ENCODE measurements at places on chromosomes 6 and 20.
A peak's percentile ranks its signal among the peaks of the same experiment; 100 is the strongest.

DNA sequence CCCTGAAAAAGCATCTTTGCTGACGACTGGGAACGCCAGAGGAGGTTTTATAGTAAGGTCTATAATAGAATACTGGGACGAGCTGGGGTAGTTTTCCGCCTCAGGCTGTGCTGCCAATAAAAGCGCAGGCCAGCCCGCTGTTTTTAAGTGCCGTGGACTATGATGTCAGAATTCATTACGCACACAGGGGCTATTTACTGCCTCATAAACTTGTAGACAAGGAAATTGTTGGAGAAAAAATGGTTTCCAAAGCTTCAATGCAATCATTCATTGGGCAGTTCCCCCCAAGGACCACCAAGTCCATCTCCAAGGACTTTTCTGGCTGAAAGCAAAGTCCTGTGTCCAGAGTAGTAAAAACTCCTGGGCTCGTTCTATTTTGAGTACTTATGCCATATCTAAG is 20.4 kb upstream of the FOXF2 start:
- DNase-seq = no peak

DNA sequence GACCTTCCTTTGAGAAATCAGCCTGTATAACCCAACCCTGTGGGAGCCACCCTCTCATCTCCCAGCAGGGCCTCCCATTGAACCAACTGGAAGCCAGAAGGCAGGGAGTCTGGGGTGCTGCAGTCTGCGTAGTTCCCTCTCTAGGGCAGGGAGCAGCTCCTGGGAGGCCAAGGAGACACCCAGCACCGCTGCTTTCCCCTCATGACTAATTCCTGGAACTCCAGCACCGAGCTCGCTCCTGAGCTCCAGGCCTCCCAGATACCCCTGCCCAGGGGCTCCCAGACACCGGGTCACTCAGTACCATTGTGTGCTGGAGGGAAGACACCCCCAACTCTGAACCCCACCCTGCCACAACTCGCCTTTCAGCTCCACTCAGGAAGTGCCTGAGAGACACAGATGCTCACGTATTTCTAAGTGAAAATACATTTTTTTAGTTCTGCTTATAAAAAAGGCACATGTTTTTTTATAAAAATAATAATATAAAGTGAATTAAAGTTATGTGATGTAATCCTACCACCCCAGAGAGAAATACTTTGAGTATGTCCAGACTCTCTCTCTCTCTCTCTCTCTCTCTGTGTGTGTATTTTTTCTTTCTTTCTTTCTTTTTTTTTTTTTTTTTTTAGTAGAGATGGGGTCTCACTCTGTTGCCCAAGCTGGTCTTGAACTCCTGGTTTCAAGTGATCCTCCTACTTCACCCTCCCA is 17.5 kb downstream of the PIM1 start:
- no peak for DNase-seq

GRCh38 chr20:39364320-39364719 is 402.2 kb downstream of the DHX35 start:
- no peak for DNase-seq

GRCh38 chr6:70527071-70527737 is 39.5 kb upstream of the SDHAF4 start:
- DNase-seq = no peak

DNA sequence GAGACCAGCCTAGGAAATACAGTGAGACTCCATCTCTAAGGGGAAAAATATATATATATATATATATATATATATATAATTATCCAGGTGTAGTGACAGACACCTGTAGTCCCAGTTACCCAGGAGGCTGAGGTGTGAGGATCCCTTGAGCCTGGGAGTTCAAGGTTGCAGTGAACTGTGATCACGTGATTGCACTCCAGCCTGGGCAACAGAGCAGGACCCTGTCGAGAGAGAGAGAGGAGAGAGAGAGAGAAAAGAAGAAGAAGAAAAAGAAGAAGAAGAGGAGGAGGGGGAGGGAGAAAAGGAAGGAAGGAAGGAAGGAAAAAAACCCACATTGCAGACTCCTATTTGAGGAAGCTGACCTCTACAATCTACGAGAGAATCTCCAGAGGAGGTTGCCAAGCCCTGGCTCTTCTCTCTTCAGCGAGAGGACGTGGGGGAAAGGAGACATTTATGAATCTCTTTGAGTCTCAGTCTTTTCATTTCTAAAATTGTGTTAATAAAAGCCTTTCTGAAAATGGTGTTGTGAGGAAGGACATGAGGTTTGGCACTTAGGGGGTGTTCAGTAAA is 49.7 kb downstream of the COL11A2 start:
- no peak for DNase-seq

DNA sequence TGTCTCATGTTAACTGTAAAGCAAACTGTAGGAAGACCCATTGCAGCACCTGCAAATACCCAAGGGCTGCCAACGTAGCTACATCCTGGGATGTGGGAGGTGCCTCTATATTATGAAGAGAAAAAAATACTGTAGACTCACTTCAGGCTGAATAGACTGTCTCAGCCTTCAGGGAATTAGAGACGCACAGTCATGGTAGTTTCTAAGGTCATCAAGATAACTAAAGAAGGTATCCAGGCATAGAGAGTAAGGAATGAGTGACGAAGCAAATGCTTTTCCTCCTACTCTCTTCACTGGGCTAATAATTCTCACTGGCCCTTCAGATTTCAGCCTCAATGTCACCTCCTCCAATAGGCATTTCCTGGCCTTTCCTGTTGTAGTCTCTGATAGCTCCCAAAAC is 121.6 kb upstream of the ECI2 start:
- no peak for DNase-seq

DNA sequence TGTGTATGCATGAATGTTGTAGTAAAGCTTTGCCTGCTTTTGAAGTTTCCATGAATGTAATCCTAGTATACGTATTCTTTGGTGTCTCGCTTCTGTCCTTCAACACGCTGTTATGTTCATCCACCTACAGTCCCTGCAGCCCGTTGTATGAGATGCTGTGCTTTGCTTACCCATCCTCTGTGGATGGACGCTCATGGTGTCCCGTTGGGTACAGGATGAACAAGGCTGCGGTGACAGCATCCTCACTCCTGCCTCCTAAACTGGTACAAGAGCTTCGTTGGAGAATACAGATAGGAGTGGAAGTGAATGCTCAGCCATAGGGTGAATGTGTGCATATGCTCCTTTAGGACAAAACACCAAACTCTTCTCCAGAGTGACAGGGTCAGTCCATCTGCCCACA is 366.2 kb downstream of the ZFAND3 start:
- no peak for DNase-seq

DNA sequence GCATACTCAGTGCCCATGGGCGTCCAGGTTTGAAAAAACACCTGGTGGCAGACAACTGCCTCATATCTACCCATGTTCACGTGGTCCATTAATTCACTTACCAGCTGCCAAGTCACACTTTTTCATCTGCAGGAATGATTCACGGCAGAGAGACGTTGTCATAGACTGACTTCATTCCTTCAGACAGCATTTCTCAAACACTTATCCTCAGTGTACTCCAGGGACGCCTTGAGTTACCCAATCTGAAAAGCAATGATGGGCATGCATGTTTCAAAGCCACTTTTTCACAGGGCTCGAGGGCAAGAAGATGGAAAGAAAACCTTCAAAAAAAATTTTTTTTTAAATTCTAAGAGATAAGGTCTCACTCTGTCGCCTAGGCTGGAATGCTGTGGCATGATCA is 6.0 kb downstream of the MMP24OS start:
- DNase-seq = no peak

DNA sequence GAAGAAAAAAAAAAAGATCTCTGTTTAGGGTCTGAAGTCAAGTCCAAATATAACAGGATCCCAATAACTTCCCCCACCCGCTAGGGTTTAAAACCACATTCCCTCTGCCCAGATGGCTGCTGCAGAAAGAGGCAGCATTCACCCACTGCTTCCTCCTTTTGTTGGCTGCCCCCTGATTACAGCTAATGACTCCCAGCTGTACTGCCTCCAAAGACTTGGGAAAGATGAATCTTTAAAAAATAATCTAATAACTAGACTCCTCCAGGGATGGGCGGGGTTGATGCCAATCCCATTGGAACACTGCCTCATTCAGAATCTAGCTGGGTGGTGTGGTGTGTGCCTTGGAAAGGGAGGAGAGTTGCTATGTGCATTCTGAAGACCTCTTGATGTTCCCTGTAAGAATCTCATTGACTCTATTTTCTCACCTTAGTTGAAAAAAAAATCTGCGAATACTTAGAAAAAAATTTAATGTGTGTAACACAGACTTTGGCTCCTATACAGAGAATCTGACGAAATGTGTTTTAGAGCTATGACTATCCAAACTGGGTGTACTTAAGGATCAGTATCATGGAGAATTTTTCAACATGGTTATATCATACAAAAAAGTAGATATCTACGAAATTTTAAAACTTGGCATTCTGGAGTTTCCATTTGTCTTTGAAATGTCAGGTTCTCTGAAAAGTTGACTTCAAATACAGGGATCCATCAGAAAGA is 174.0 kb downstream of the RNF144B start:
- no peak for DNase-seq

GRCh38 chr20:12592756-12593155 is 416.0 kb upstream of the SPTLC3 start:
- DNase-seq = no peak

DNA sequence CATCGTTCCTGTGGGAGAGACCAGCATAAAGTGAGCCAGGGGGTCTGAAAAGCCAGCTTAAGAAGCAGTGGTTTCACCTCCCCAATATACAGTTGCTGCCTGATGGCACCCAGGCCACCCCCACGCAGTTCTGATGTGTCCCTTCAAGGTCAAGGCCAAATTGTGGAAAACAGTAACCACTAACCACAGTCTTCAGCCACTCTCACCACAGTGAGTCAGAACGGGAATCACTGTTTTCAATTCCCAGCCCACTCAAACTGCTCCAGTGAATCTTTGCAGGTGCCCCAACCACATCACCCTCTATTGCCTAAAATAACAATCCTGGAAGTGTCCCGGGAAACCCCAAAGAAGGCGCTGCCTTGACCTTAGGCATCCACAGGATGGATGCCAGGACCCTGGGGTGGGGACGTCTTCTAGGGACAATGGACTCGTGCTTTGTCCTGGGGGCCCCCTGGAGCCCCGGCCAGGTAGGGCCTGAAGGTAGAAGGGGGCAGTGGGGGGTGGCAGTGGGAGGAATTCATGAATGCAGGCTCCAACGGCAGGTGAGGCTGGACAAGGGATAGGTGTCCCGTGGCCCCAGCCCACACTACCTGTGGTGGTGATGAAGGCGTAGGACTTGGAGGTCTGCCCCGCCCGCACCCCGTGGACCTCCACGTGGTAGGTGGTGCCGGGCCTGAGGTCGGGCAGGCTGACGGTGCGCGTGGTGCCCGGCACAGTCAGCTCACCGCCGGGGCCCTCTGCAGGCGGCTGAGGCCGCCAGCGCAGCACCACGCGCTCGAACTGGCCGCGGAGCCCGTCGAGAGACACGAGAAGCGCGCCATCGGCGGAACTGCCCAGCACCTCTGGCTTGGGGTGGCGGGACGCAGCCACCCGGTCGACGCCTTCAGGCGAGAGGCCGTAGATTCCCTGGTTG is 22.2 kb downstream of the TNXB start:
- DNase-seq = no peak

GRCh38 chr6:10268611-10269310 is 146.1 kb downstream of the TFAP2A start:
- no peak for DNase-seq

GRCh38 chr20:51189814-51190782 is 167.2 kb upstream of the KCNG1 start:
- no peak for DNase-seq

- DNase-seq = peak; percentile 26
Measured at GRCh38 chr20:44650771-44651433, 597 bp downstream of the ADA start.

DNA sequence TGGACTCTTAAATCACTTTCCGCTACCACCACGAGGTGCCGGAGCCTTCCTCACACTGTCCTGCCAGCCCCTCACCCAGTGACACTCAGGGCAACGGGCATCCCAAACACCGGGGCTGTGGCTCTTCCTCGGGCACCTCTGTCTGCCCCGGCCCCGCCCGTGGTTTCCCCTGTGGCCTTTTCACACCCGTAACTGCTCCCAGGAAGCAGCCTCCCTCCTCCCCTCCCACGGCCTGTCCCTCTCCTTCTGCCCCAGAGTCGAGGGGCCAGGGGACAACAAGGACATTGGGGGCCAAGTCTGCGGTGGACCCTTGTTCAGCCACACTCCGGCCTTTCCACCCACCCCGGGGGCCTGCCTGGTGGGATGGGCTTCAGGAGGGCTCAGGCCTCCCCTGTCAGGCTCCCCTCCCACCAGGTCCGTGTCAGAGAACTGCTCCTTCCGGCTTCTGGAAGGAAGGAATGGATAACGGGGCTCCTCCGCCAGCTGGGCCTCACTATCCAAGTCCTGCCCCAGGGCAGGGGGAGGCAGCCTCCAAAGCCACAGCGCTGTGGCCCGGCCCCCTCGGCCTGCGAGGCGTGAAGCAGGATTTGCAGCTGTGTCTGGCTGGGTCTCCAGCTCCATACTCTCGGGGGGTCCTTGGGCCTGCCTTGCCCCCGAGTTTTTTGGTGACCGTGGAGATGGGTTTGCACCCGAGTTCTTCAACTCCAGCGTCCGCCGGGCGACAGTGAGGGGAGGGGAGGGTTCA is 54.7 kb upstream of the CHRNA4 start:
- no peak for DNase-seq

- no peak for DNase-seq
Measured at GRCh38 chr6:7454696-7455358, 65.2 kb downstream of the RIOK1 start.

- DNase-seq = no peak
Measured at GRCh38 chr20:15033269-15033668, 695.9 kb upstream of the FLRT3 start.

GRCh38 chr6:10465629-10466499 is 51.0 kb upstream of the TFAP2A start:
- DNase-seq = no peak

DNA sequence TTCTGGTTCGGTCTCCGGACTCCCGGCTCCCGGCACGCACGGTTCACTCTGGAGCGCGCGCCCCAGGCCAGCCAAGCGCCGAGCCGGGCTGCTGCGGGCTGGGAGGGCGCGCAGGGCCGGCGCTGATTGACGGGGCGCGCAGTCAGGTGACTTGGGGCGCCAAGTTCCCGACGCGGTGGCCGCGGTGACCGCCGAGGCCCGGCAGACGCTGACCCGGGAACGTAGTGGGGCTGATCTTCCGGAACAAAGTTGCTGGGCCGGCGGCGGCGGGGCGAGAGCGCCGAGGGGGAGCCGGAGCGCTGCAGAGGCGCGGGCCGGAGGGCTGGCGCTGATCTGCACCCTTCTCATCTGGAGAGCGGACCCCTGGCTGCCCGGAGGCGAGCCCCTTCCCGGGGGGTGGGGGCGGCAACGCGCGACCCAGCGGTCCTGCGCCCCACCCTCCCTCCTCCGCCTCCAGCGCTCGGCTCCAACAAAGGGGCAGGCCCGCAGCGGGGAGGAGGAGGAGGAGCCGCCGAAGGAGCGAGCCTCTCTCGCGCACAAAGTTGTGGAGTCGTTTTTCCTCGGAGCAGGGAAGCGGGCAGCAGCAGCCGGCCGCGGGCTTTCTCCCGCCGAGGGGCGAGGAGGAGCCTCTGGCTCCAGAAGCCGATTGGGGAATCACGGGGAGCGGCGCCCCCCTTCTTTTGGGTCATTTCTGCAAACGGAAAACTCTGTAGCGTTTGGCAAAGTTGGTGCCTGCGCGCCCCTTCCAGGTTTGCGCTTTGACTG is at the start of gene UTRN:
Gene UTRN, plus strand, starts transcription at position 553 of the 765 bp plus-strand sequence. CDS start 6,494 bp downstream, outside the sequence.
- DNase-seq = peak; percentile 22

GRCh38 chr20:1283522-1284510 is 17.7 kb downstream of the SNPH start:
- DNase-seq = no peak

GRCh38 chr6:91464201-91464600 is 877.3 kb upstream of the MAP3K7 start:
- no peak for DNase-seq

- no peak for DNase-seq
Measured at GRCh38 chr20:38990728-38991127, 28.6 kb downstream of the DHX35 start.

All from effector memory CD8-positive, alpha-beta T cell (primary cell).